ENCODE measurements at places on chromosomes 3 and 15. TPM values are rescaled to one million over a fixed set of nuclear protein-coding genes. Genes with fewer than 3 reads are reported as not detected.

DNA sequence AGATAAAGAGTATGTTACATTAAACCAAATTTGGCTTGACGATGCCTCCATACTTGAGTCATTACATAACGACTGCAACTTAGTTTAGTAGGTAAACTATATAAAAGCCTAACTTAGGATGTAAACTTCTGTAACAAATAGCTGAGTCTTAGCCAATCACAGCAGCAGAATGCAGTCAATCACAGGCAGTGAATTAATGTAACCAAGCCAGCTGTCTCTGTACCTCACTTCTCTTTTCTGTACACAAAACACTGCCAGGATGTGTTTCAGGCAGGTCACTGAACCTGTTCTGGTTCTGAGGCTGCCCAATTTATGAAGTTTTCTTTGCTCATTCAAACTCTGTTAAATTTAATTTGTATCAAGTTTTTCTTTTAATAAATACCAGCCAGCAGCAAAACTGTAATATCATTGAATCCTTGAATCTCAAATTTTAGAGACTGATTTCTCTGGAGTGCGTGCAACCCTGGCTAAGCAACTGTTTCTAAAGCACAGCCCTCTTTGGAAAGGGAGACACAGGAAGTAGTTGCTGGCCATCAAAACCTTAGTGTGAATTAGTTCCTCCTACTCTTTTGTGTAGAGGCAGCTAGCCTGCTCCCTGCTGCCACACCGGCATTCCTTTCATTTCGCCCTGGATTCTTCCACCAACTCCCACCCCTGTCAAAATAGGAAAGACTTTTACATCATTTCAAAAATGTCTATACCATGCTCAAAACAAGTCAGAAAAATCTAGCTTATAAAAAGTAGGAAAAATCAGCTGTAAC, 15.2 kb downstream of the RFTN1 start:
- no peak overlapping the region for H3K4me3 ChIP-seq
- H3K27me3 ChIP-seq: no peaks in the 10 kb centered on the region
- H3K27ac ChIP-seq: no peak overlapping the region
- no peak for DNase-seq
- H3K36me3 ChIP-seq: no peaks in the 10 kb centered on the region

GRCh38 chr15:88246081-88246480, 10.5 kb downstream of the NTRK3 start:
- H3K27ac ChIP-seq: no peak overlapping the region
- H3K4me3 ChIP-seq: no peak overlapping the region
- H3K27me3 ChIP-seq: no peaks in the 10 kb centered on the region
- no peaks in the 10 kb centered on the region for H3K4me1 ChIP-seq
- no peaks in the 10 kb centered on the region for H3K36me3 ChIP-seq
- DNase-seq: no peak

- no peak overlapping the region for H3K4me3 ChIP-seq
- no peaks in the 10 kb centered on the region for H3K36me3 ChIP-seq
- no peak overlapping the region for H3K27ac ChIP-seq
- H3K27me3 ChIP-seq: no peaks in the 10 kb centered on the region
Observed at GRCh38 chr3:118354556-118354955, 680.1 kb downstream of the IGSF11 start.

GRCh38 chr3:185866995-185867394, 42.2 kb upstream of the IGF2BP2 start:
- H3K4me3 ChIP-seq: no peak overlapping the region
- no peak overlapping the region for H3K27ac ChIP-seq
- no peak for DNase-seq
- H3K4me1 ChIP-seq: no peaks in the 10 kb centered on the region
- no peaks in the 10 kb centered on the region for H3K27me3 ChIP-seq

- no peak for DNase-seq
- no peaks in the 10 kb centered on the region for H3K4me1 ChIP-seq
- H3K36me3 ChIP-seq: no peaks in the 10 kb centered on the region
- H3K27me3 ChIP-seq: no peaks in the 10 kb centered on the region
- no peak overlapping the region for H3K27ac ChIP-seq
Observed at GRCh38 chr3:135766115-135766514, 199.4 kb upstream of the PPP2R3A start.

DNA sequence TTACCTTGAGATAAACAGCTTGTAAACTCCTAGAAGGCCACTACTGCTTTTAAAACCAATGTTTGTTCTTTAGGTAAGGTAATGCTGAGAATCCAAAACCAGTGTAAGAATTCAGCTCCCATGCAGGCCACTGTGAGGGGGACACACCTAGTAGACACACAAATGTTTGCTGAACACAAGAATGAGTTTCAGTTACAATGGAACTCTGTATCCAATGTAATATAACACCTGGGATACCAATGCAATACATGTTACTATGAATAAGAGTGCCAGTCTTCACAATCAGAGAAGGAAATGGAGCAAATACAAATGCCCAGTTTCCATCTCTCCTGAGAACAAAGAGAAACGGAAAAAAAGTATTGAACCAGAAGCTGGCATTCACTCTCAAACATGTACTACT, 65.9 kb downstream of the IGF2BP2 start:
- no peaks in the 10 kb centered on the region for H3K36me3 ChIP-seq
- H3K27me3 ChIP-seq: no peaks in the 10 kb centered on the region
- H3K4me3 ChIP-seq: no peak overlapping the region
- H3K27ac ChIP-seq: no peak overlapping the region
- no peak for DNase-seq

GRCh38 chr3:177420651-177421480, 223.6 kb upstream of the TBL1XR1 start:
- no peak overlapping the region for H3K27ac ChIP-seq
- no peaks in the 10 kb centered on the region for H3K4me1 ChIP-seq
- no peaks in the 10 kb centered on the region for H3K36me3 ChIP-seq
- no peaks in the 10 kb centered on the region for H3K27me3 ChIP-seq
- DNase-seq: no peak

DNA sequence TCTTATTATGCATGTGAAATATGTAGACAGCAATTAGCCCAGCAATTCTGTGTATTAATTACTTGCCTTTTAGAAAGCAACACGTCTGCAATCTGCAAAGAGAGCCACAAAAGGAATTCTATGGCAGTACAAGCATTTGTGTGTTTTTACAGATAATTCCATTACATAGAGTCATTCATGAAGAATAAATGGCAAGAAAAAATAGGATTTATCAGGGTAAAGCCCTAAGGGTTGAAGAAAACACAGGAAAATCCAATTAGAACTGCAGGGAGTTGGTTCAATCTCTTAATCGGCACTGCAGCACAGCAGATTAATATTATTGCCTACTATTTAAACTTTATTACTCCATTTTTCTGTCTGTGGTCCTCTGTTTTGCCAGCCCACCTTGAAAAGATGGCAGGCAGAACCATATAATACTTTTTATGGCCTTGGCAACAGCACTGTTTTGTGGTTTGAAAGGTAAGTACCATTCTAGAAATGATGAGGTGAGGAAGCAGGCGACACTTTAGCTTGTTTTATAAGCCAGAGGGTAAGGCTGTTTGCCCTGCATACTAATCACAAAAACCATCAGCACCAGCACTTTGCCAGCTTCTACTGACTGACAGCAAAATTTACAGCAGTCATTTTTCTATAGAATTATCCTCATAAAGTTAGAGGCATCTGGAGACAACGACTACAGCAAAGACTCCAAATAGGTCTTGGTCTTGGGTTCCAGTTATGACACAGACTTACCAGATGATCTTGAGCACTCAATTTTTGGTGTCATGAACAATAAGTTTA, 638.2 kb upstream of the NAALADL2 start:
- no peaks in the 10 kb centered on the region for H3K4me1 ChIP-seq
- no peaks in the 10 kb centered on the region for H3K27me3 ChIP-seq
- H3K4me3 ChIP-seq: no peak overlapping the region
- no peak for DNase-seq
- H3K27ac ChIP-seq: no peak overlapping the region
- H3K36me3 ChIP-seq: no peaks in the 10 kb centered on the region

DNA sequence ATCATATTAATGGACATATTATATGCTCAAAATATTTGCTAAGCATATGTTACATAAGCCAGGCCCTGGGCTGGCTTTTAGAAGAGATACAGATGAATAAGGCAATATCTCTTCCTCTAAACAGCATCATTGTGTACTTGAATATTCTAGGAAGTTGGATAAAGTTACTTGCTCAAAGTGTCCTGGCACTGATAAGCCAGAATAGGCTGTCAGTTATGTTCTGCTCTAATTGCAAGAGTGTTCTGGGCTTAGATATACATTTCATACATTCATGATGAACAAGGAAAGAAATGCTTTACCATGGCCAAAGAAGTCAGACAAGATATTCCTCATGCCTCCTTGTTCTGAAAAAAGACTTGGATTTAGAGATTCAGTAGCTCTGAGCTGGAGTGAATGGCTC, 40.7 kb downstream of the KBTBD12 start:
- H3K27ac ChIP-seq: no peak overlapping the region
- H3K4me1 ChIP-seq: no peaks in the 10 kb centered on the region
- no peak overlapping the region for H3K4me3 ChIP-seq
- no peak for DNase-seq
- H3K36me3 ChIP-seq: no peaks in the 10 kb centered on the region

DNA sequence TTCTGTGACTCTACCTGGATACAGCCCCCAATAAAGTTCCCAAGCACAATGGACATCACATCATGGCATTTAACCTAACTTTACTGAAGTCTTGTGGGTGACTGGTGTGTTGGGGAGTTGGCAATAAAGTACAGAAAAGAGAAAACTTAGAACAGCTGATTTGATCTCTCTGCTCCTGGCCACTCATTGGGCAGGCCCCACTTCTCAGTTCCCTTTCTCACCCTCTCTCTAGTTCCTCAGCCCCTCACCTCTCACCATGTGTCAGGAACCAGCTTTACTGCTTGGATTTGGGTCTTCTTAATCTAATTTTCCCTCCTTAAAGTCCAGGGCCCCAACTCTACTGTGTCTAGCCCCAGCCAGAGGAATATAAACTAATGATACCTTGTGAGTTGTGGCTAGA, 713 bp upstream of the MUC13 start:
- no peaks in the 10 kb centered on the region for H3K27me3 ChIP-seq
- no peak overlapping the region for H3K4me3 ChIP-seq
- no peak overlapping the region for H3K27ac ChIP-seq
- DNase-seq: no peak
- H3K4me1 ChIP-seq: no peaks in the 10 kb centered on the region

- H3K4me3 ChIP-seq: no peak overlapping the region
- no peak overlapping the region for H3K27ac ChIP-seq
- no peaks in the 10 kb centered on the region for H3K4me1 ChIP-seq
- no peak for DNase-seq
- no peaks in the 10 kb centered on the region for H3K36me3 ChIP-seq
Observed at GRCh38 chr15:39232512-39232911, 348.4 kb upstream of the THBS1 start.

- H3K36me3 ChIP-seq: peaks cover 13% of the 10 kb centered on the region
- H3K27ac ChIP-seq: no peak overlapping the region
- no peaks in the 10 kb centered on the region for H3K4me1 ChIP-seq
- no peak overlapping the region for H3K4me3 ChIP-seq
Observed at GRCh38 chr3:58256061-58256460, 18.5 kb downstream of the ABHD6 start.

DNA sequence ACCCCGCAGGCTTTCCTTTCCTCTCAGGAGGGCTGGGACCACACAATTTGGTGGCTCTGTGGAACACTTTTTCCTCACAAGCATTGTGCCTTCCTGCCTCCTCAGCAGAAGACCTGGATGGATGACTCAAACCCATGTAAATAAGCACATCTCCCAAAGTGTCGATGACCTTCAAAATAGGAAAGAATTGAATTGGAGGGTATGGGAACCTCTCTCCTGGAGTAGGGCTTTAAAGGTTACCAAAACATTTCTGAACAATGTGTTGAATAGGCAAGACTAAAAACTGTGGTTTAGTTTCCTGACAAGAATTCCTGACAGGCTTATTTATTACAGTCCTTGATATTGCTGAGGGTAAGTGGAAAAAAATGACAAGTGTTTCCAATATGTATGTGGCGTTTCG, 118.2 kb downstream of the ALDH1A2 start:
- H3K27me3 ChIP-seq: no peaks in the 10 kb centered on the region
- DNase-seq: no peak
- H3K27ac ChIP-seq: no peak overlapping the region
- H3K4me3 ChIP-seq: no peak overlapping the region

GRCh38 chr3:118943597-118943996, 91.0 kb downstream of the IGSF11 start:
- H3K4me1 ChIP-seq: no peaks in the 10 kb centered on the region
- no peak overlapping the region for H3K27ac ChIP-seq
- no peaks in the 10 kb centered on the region for H3K27me3 ChIP-seq
- H3K4me3 ChIP-seq: no peak overlapping the region
- H3K36me3 ChIP-seq: no peaks in the 10 kb centered on the region

GRCh38 chr15:95254263-95254662, 1022.9 kb downstream of the MCTP2 start:
- no peaks in the 10 kb centered on the region for H3K4me1 ChIP-seq
- no peaks in the 10 kb centered on the region for H3K36me3 ChIP-seq
- H3K27me3 ChIP-seq: peaks cover 7% of the 10 kb centered on the region
- DNase-seq: no peak

GRCh38 chr3:23654571-23654970, 151.2 kb upstream of the UBE2E1 start:
- no peak for DNase-seq
- no peaks in the 10 kb centered on the region for H3K27me3 ChIP-seq
- no peaks in the 10 kb centered on the region for H3K4me1 ChIP-seq
- no peak overlapping the region for H3K4me3 ChIP-seq
- H3K36me3 ChIP-seq: no peaks in the 10 kb centered on the region

- H3K27ac ChIP-seq: no peak overlapping the region
- H3K4me1 ChIP-seq: no peaks in the 10 kb centered on the region
- H3K27me3 ChIP-seq: no peaks in the 10 kb centered on the region
- H3K36me3 ChIP-seq: no peaks in the 10 kb centered on the region
Observed at GRCh38 chr15:45268135-45268534, 16.1 kb downstream of the SLC28A2 start.

- no peak overlapping the region for H3K27ac ChIP-seq
- no peak for DNase-seq
- H3K36me3 ChIP-seq: no peaks in the 10 kb centered on the region
- no peak overlapping the region for H3K4me3 ChIP-seq
- H3K27me3 ChIP-seq: no peaks in the 10 kb centered on the region
Observed at GRCh38 chr15:62452667-62453066, 287.6 kb upstream of the C2CD4B start.

FOXL2NB gene
- polyA plus RNA-seq: not detected

PRKCI gene
- polyA plus RNA-seq: 22.6 TPM

IMPG2 gene
- polyA plus RNA-seq: 0.13 TPM

IQSEC1 gene
- polyA plus RNA-seq: 38.8 TPM

VIPR1 gene
- 30.5 TPM for polyA plus RNA-seq

LRRC57 gene
- polyA plus RNA-seq: 4.5 TPM

NAA80 gene
- polyA plus RNA-seq: 13.7 TPM

DOCK3 gene
- 0.19 TPM for polyA plus RNA-seq

PLCB2 gene
- 19.8 TPM for polyA plus RNA-seq
